ENCODE measurements at places on chromosomes 7 and 10.
A peak's percentile ranks its signal among the peaks of the same experiment; 100 is the strongest.

DNA sequence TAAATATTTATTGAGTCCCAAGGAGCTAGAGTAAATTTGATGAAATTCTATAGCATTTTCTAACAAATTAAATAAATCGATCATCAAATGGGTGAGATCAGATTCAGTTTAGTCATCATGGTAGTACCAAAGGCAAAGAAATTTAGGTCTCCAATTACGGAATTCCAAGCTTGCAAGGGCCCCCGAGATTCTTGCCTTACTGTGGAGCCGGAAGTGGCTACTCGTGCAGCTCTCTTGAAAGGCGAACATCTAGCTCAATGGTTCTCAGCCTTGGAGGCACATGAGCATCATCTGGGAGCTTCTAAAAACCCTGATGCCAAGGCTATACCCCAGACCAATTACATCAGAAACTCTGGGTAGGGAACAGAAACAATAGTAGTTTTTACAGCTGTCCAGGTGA lies 117.9 kb upstream of the PRR15 start:
- DNase-seq, result no peak

DNA sequence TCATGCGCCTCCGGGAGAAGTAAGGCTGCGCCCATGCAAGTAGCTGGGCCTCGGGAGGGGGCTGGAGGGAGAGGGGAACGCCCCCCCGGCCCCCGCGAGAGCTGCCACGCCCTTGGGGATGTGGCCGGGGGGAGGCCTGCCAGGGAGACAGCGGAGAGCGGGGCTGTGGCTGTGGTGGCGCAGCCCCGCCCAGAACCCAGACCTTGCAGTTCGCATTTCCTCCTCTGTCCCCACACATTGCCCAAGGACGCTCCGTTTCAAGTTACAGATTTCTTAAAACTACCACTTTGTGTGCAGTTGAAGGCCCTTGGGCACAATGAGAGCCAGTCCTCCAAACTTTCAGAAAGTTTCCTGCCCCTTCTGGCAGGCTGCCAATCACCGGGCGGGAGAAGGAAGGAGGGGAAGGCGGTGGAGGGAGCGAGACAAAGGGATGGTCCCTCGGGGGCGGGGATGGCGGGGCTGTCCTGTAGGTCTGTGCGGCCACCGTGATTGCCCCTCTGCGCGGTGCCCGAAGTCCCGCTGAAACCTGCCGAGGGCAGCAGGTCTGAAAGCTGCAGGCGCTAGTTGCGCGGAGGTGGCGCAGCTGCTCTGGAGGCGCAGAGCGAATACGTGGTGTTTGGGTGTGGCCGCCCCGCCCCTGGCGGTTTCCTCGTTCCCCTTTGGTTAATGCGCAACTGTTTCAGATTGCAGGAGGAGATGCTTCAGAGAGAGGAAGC lies 2.1 kb downstream of the VIM start:
- peak; percentile 36 for DNase-seq

- no peak for DNase-seq
These were observed 107.4 kb downstream of the DNAJB6 start for GRCh38 chr7:157444011-157444842.

DNA sequence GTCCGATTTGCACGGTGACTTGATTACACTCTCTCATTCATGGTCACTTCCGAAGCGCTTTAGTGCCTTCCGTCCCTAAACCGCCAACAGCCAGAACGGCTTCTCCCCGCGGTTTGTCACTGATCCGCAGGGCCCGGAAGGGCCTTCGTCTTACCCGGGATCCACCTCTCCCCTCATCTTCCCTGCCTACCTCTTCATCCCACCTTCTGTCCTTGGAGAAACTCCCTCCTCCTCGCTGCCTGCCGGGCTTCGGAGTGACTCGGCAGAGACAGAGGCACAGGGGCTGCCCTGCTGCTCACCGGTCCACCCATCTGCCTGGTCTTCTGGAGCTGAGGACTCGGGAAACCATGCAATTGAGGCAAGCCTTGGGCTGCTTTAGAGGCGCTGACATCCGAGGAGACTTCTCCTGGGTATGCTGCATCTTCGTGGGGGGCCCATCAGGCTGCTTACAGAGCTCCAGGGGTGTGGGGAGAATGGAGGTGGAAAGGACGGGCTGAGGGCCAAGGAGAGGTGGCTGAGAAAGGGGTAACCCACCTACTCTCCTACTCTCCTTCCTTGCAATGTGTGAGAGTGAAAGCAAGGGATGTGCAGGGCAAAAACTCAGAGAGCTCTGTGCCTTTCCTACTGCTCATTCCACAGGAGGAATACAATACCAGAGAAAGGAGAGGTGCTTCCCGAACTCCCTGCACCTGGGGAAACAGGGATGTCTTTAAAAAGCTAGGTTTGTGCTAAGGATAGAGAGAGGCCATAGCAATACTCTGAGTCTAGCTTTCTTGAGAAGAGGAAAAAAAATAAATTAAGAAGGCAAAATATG lies 1.0 kb upstream of the HOXA11 start:
- DNase-seq, result no peak

GRCh38 chr10:121157998-121158397 lies 306.8 kb downstream of the WDR11 start:
- DNase-seq, result no peak

- no peak for DNase-seq
These were observed 10.7 kb downstream of the BTBD16 start for GRCh38 chr10:122281751-122282150.

- no peak for DNase-seq
These were observed 53.8 kb upstream of the SAMD8 start for GRCh38 chr10:75057680-75058079.

DNA sequence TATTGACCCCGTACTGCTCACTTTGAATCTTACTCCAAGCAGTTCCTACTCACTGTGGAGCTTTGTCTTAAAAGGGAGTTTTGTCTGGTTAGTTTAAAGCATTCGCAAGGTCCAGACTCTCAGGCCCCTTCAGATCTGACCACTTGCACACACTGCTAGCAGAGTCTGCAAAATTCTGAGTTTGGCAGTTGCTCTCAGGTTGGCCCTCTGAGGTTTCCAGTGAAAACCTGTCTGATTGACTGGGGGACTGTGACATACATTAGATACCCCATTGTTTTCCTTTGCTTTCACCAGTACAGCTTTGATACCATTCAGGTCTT lies 149.2 kb downstream of the XPNPEP1 start:
- DNase-seq, result no peak

Measured in NCI-H1930 (cell line).